ENCODE measurements at places on chromosomes 16 and 17.

DNA sequence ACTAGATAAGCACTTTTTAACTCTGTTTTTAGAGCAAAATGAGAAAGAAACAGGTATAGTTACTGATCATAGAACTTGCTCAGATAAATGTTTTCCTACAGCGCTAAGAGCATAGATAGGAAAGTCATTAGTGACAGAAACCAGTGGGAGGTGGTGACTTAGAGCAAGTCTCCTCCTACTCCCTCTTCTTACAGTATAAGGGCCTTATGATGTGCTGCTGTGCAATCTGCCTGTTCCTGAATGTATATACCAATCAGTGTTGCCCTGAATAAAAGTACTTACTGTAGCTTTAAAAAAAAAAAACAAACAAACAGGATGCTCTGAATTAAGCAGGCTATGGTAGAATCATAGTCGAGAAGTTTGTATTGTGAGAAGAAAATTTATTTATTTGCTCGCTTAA lies 23.3 kb upstream of the RASL10B start:
- DNase-seq = no peak

GRCh38 chr17:49353607-49354006 lies 8.4 kb downstream of the ZNF652 start:
- no peak for DNase-seq

DNA sequence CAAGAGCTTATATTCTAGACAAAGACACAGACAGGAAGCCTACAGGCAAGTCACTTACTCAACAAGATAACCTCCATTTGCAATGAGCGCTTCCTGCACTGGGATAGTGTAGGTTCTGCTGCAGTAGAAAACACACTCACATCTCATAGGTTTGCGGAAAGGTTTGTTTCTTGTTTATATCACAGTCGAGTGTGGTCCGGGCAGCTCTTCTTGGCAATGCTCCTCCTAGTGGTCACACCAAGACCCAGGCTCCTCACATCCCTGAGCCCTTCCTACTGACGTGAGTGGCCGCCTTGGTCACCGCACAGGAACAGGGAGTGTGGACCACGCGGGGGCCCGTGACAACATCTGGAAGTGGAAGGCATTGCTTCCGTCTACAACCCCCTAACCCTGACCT lies 48.0 kb upstream of the RBFOX3 start:
- no peak for DNase-seq

GRCh38 chr17:41967141-41967920 lies 736 bp downstream of the CNP start:
- DNase-seq = no peak

DNA sequence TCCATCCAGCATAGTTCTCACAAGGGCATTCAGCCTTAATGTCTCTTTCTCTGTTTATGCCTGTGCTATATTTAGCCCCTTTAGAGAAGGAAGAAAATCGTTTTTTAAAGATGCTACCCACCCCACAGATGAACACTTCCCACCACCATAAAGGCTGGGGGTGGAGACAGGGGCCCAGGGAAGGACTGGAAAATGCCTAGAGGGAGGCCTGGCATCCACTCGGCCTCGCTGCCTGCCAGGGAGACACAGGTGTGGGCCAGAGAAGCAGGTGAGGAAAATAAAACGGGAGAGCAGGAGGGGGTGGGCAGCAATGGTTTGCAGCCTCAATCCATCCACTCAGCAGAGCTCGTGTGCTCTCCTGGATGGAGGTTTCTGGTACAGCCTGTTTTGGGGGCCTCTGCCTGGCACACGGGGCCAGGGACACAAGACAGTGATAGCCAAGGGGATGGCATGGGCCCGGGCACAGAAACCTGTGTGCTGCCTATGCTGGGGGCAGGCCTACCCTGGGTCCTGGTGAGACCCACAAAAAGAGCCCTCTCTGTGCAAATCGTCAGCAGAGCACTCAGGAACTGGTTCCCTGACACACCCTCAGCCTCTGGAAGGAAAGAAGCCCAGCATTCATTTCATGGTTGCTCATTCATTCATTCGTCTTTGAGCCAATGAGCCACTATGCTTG lies 121.4 kb downstream of the C16orf78 start:
- no peak for DNase-seq

GRCh38 chr16:5175266-5175665 lies 77.7 kb upstream of the EEF2KMT start:
- no peak for DNase-seq

DNA sequence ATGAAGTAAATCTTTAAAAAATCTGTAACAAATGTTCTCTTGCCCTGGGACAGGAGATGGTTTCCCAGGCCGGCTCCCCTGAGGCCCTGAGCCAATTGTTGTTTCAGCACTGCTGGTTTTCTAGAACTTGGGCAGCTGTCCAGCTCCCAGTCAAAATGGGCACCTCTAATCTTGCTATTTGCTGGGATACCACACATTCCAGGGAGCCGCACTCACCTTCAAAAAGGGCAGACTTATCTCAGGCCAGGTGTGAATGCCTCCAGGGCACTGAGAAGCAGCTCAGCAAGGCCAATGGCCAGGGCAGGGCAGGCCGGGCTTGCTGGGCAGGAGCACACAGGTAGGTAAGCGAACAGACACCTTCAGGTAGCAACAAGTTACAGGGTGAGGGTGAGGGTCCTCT lies 24.4 kb downstream of the TRIM16 start:
- no peak for DNase-seq

- no peak for DNase-seq
These were observed 75.0 kb downstream of the RPTOR start for GRCh38 chr17:80619535-80620235.

DNA sequence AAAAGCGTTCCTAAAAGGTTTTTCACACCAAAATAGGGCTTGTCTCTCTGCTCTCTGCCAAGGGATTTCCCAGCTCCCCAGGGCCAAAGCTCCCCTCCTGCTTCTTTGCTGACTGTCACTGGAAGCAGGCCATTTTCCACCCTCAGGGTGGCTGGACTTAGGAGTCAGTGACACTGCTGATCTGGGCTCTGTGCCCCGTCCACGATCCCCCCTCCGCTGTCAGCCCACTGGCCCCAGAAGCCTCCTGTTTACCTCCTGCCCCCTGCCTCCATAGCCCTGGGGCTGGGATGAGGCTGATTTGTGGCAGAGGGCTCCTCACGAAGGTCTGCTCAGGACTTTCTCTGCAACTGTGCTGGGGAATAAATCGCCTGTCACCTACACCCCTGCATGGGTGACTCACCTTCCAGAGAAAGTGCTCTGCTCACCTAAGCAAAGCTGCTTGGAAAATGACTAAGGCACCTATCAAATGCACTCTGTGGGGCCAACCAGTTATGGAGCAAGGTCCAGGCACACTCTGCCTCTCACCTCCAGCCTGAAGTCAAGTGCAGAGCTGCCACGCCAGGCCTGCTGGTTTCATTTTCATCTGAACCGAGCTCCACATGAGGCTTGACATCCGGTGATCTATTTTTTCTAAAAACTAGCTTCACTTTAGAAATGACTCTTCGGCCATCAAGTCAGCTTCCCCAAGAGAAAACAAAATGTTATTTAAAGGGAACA lies 4.9 kb downstream of the MAP3K14 start:
- DNase-seq = no peak

GRCh38 chr16:516301-516700 lies 11.2 kb upstream of the CAPN15 start:
- no peak for DNase-seq

- peak; percentile 52 for DNase-seq
These were observed 39.6 kb downstream of the GPRC5B start for GRCh38 chr16:19844945-19845641.

DNA sequence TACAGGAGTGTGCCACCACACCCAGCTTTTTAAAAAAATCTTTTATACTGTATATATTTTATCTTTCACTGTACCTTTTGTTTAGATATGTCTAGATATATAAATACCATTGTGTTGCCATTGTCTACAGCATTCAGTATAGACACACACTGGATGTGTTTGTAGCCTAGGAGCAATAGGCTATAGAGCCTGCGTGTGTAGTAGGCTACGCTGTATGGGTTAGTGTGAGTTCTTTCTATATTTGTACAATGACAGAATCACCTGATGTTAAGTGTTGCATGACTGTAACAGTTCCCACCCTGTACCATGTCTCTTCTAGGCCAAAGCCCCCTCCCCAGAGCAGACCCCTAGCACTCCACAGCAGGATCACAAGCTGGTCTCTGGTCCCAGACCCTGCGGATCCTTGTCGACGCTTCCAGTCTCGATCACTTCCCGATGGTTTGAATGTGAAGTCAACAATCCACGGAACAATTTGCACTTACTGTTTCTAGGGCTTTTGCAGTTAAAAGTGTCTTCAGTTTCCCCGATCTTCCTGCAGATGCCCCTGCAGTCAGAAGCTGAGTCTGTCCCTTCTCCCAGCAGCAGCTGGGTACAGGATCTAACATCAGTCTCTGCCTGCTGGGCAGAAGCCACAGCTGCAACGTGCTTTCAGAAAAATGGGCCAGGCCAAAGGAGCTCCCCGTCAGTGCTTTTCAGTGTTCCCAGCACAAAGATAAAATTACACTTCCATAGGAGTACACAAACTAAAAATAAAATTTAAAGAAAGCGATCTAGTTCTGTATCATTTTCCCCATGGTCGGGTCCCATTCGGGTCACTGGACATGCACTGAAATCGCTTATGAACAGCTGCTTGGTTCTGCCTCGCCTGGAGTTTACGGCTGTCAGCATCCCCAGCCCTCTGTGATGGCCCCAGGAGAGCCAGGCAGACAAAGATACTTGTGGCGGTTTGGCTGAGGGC lies 35.4 kb downstream of the ADAM11 start:
- no peak for DNase-seq

- DNase-seq = no peak
These were observed at the start of gene HID1 for GRCh38 chr17:74972107-74972972. TSS of gene HID1 (minus strand) at chr17:74972759. CDS start at chr17:74972656, 103 bp downstream.

- no peak for DNase-seq
These were observed 4.8 kb downstream of the TMEM170A start for GRCh38 chr16:75459691-75460090.

- no peak for DNase-seq
These were observed 88.6 kb downstream of the NTN1 start for GRCh38 chr17:9109933-9110332.

DNA sequence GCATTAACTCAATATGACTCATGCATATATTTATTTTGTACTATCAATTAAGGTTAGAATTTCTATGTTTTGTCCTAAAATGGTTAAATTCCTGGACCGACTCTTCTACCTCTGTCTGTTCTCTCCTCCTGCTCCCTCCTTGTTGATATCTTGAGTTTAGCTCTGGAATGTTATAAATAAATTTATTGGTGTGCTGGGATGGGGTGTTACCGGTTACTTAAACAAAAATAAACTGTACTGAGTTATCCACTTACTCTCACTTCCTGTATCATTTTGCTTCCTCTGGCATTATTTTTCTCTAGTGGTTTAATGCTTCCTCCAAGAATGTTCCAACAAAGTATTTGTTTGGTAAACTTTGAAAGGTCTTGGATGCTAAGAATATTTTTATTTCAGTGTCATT lies 120.1 kb downstream of the ABCA8 start:
- DNase-seq = no peak

DNA sequence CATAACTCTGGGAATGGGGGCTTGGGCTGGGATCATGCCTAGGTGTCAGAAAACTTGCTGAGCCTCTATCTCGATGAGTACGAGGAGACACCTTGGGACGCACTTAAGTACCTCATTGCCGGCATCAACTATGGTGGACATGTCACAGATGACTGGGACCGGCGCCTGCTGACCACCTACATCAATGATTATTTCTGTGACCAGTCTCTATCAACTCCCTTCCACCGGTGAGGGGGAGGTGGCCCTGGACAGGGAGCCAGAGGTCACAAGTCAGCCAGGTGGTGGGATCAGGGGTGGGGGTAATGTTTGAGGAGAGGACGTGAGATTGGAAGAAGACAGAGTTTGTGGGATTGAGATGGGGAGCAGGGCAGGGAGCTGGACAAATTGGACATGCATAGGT lies 3.4 kb upstream of the KDM6B start:
- DNase-seq = no peak

GRCh38 chr16:20903899-20904506 lies 3.4 kb downstream of the LYRM1 start:
- DNase-seq = no peak

- no peak for DNase-seq
These were observed 50.6 kb downstream of the TEKT5 start for GRCh38 chr16:10644092-10644491.

DNA sequence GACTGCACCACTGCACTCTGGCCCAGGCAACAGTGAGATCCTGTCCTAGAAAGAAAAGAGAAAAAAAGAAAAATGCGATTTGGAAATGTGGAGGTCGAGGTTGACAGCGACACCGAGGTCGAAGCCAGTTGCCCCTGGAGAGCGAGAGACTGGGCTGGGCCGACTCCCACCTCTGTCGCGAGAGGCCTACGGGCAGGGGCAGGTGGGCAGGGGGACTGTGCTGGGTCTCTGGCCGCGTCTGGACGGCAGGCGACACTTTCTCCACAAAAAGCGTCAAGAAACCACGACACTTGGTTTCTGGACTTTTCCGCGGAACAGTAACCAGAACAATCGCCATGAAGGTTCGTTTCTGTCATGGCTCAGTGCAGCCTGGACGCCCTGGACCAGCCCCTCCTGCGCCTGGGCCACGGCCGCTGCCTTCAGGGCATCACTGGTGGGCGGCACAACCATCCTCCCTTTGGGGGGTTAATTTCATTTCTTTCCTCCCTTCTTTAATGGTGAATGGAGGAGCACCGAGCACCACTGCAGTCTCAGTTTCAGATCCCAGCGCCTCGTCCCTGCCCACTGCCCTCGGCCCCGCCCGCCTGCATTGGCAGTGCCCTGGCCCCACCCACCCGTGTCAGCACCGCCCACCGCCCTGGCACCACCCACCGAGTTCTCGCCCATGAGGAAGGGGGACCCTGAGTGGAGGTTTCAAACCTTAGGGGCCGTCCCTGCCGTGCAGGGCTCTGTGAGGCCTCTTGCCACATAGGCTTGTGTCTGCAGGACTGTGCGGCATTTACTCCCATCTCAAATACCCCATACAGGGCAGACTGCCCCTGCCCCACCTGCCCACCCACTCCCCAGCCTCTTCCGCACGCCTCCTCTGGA lies 18.5 kb upstream of the CDH15 start:
- no peak for DNase-seq

- DNase-seq = peak; percentile 84
These were observed 33.3 kb downstream of the RHBDL3 start for GRCh38 chr17:32298721-32299579.

GRCh38 chr17:35555691-35556090 lies 4.9 kb downstream of the SLFN14 start:
- no peak for DNase-seq

DNA sequence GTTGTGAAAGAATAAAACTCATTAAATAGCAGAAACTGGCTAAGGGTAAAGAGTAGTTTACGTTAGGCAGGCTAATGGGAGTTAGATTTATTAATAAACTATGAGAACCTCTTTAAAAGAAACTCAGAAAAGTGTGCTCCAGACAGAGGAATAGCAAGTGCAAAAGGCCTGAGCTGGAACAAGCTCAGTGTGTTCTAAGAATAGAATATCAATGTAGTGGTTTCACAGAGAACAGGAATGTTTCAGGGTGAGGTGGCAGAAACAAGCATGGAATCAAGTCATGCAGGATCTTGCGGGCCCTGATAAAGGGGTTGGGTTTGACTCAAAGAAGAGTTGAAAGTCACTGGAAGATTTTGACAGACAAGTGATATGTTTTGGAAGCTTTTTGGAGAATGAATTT lies 164.0 kb upstream of the HS3ST3A1 start:
- no peak for DNase-seq

- DNase-seq = no peak
These were observed 66.1 kb upstream of the SLC12A3 start for GRCh38 chr16:56798955-56799354.
